ENCODE measurements at places on chromosomes 5 and 9.

GRCh38 chr9:20242510-20243189 lies 379.6 kb downstream of the MLLT3 start:
- no peak for DNase-seq

- no peak for DNase-seq
Measured at GRCh38 chr9:30198463-30199309, 2185.8 kb upstream of the ACO1 start.

- DNase-seq: no peak
Measured at GRCh38 chr9:91705386-91705785, 244.6 kb downstream of the ROR2 start.

GRCh38 chr5:133220851-133221674 lies 169.2 kb downstream of the HSPA4 start:
- DNase-seq: no peak

GRCh38 chr5:116502616-116503015 lies 72.0 kb downstream of the SEMA6A start:
- no peak for DNase-seq

DNA sequence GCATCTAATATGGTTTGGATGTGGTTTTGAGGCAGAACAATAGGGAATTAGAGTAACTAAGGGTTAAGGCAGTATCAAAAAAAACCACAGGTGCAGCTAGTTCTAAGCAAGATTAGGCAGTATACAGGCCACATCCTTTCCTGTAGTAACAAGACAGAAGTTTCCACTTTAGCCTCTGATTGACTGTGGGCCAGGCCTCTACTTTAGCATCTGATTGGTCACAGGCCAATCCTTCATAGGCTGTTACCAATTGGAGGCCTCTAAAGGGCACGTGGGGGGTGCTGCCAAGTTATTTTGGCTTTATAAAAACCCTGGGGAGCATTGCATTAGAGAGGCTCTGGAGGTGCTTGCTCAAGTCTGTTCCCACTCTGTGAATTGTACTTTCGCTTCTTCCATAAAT lies 144.1 kb upstream of the ST8SIA4 start:
- DNase-seq: no peak

DNA sequence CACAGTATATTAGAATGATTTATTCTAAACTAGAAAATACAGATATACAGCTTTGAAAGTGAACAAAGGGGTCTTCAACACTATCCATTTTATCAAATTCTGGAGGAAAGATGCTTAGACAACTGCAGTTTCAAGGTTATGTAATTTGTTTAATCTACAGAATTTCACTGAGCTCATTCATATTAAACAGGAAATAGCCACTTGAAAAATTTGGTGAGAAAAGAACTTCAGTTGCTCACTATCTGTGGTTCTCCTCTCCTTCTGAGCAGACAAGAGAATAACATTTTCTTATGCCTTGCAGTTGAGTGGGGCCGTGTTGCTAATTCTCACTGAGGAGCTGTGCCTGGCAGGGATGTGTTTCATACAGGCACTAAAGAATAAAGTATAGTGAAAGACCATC lies 1428.2 kb downstream of the CDH12 start:
- DNase-seq: no peak

DNA sequence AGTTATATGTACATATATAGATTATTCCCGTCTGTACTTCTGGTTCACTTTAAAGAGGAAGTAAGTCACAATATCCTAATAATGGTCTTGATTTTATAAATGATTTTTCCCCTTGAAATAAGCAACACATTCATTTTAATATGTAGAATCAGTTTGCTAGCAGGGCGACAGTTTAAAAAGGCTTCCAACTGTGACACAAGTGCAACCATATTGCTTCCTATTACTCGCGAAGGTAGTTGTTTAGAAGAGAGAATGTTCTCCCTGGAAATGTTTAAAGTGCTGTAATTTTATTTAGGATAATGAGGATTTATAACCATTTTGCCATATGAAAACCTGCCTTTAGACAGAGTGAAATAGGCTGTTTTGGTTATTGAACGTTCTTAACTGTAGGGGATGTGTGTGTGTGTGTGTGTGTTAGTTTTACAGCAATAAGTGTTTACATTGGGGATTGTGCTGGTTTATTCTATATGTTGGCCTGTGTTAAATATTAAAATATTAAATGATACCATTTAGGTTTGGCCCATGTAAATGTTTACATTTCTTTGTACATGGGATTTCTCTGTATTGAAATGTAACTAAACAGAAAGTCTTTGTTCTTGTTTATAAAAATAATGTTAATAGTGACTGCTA lies 138.3 kb downstream of the PBX3 start:
- DNase-seq: no peak

DNA sequence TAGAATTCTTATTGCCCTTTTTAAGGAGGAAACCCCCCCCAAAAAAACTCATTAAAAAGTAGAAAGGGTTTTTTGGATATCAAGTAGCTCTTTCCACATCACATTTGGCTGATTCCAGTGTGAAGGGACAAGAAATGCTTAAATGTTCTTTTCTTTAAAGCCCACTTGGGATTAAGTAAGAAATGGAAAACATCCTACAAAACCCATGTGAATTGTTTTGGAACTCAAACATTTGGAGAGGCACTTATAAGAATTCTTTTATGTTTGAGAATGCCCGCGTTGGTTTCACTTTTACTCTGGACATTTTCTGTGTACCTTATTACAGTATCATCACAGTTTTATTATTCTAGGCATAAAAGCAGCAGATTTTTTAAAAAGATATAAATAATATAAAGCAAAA lies 301.1 kb upstream of the ACTBL2 start:
- no peak for DNase-seq

DNA sequence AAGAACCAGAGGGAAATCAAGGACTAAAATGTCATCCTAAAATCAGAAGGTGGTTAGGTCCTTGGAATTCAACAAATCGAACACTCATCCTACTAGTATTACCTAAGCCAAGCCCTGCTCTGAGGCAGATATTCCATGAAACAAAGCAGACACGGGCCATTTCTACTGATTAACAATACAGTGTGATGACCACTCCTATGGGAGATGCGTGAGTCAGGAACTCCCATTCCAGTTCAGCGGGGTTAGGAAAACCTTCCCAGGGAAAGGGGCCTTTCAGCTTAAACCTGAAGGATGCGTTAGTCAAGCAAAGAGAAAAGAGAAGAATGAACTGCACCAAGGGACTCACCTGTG lies 117.8 kb upstream of the LHFPL2 start:
- DNase-seq: no peak

DNA sequence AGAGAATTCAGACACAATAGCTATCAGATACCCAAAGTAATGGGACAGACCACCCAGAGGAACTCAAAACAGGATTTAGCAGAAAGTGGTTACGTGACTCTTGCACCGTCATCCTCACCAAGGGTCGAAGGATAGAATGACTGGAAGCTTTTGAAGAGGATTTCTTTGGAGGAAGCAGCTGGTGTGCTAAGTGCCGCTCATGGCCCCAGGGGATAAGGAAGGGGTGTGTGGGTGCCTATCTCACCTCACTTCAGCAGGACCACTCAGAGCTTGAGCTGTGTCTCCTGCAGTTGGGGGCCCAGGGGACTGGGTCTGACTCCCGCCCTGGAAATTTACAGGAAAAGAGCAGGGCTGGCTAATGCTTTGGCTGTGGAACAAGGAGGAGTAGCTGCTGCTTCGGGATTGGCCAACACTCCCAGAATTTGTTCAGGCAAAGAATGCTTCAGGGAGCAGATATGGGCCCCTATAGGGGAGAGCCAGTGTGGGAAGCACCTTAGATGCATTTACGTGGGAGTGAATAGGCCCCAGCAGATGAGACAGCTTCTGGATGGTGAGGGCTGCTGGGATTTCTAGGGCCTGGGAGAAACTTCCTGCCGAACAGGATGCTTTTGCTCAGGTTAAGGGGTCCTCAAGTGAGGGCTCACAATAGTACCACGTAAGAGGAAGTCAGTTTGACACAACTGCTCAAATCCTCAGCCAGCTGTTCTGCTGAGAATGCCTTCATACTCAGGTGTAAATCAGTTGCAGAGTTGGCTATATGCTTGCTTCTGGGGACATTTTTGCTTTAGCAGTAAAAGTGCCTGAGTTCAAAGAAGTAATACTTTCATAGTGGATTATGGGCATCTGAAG lies 29.1 kb upstream of the TOMM5 start:
- no peak for DNase-seq

DNA sequence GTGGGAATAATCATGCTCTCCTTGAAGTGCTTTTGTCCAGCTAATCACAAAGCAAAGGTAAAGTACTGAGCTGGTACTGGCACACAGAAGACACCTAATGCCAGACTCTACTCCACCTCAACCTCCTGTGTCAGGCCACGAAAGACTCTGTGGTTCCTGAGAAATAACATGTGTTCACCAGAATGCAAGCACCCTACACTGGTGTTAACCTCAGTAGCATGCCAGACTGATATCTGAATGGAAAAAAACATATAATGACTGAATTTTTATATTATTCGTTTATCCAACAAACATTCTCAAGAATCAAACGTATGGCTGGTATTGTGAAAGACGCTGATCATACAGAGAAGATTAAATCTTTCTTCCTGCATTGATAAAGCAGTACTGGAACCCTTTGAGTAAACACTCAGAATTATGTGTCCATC lies 97.1 kb upstream of the IFNE start:
- no peak for DNase-seq

DNA sequence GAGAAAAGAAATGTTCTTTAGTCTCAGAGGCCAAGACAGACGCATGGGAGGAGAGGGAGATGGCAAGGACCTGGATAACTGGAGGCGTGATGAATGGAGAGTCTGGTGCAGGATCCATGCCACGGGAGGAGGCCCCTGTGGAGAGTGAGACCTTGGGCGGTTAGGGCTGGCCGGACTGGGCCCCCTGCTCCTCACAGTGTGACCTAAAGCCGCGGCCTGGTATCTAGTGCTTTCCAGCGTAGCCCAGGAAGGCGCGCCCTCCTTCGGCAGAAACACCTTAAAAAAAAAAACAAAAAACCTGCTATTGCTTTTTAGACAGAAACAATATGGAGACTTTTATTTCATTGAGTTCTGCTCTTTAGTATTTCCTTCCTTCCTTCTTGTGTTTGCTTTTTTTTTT lies 33.1 kb downstream of the SCGB3A1 start:
- DNase-seq: no peak

- DNase-seq: no peak
Measured at GRCh38 chr9:115264313-115264712, 146.4 kb upstream of the TNC start.

DNA sequence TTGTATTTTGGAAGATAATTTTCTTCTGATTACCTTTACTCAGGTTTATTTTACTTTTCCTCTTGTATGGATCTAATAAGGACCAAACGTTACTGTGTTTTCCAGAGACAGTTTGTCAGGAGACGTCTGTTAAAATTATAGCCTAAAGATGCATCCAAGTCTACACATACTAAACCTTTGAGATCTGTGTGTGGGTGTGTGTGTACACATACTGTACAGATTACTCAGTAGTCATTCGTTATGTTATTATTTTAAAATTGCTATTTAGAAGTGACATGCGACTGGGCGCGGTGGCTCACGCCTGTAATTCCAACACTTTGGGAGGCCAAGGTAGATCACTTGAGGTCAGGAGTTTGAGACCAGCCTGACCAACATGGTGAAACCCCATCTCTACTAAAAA lies 51.6 kb upstream of the CNTLN start:
- no peak for DNase-seq

DNA sequence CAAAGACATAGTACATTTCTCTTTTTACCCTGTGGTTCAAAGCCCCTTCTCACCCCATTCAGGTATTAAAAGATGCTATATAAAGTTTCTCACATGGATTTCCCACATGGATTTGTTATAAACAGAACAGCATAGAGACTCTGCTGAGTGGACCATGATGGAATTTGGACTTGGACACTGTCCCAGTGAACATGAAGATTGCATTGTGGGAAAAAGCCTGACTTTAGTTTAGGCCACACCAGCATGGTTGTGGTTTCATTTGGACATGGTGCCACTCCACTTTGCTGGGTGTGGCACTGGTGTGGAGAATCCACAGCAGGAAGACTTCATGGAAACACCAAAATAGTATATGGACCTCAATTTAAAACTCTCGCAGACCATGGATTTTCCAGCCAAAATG lies 124.6 kb downstream of the ARHGAP26 start:
- DNase-seq: peak; percentile 52

All from AG09319 (cell line).